Fibroblast of skin of abdomen (primary cell): ENCODE measurements at places on chromosomes 11 and 22.

- no peak for DNase-seq
These were observed 669 bp downstream of the RPL27A start for GRCh38 chr11:8683115-8683807.

DNA sequence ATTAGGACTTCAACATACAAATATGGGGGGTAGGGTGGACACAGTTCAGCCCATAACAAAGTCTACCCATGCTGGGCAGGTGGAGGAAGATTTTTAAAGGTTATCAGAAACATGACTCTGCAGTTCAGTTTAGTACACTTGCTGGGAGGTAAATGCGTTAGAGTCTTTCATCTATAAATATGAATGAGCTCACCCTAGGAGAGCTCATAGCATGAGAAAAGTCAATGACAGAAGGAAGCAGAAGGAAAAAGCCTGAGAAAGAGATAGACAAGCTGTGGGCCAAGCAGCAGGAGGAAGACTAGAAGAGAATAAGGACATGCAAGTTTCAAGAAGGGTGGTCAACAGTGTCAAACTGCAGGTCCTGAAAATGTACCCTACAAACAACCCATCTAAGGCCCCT lies 27.0 kb upstream of the FSHB start:
- no peak for DNase-seq

DNA sequence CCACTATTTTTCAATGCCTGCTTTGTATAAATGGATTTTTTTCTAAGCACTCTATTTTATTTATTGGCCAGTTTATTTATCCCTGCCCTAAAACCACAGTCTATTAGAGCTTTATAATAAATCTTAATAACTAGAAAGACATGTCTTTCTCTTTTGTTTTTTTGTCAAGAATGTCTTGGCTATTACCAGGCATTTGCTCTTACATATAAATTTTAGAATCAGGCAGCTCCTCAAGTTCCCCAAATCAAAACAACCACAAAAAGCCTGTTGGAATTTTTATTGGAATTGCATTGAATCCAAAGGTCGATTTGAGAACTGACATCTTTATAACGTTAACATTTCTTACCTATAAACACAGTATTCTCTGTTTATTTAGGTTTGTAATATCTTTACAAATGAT lies 85.8 kb upstream of the SC5D start:
- peak; percentile 18 for DNase-seq

- no peak for DNase-seq
These were observed 65.9 kb upstream of the BLID start for GRCh38 chr11:122181893-122182292.

DNA sequence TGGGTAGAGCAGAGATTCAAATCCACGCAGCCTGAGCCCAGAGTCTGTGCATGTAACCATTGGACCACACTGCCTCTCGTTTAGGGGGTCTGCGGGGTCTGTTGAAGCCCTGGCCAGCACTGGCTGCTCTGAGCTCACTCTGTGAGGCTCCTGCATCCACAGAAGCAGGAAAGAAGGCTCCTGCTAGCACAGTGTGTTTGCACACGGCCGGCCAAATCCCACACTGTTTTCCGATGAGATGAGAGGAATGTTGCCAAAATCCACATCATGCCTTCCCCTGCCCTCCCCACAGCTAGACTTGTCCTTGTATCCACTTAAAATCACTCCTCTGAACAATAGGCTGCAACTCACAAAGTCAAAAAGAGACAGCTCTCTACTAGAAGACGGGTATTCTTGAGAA lies 10.6 kb upstream of the SLC22A12 start:
- no peak for DNase-seq

- no peak for DNase-seq
These were observed 80.8 kb downstream of the SHANK2 start for GRCh38 chr11:71171576-71171975.

DNA sequence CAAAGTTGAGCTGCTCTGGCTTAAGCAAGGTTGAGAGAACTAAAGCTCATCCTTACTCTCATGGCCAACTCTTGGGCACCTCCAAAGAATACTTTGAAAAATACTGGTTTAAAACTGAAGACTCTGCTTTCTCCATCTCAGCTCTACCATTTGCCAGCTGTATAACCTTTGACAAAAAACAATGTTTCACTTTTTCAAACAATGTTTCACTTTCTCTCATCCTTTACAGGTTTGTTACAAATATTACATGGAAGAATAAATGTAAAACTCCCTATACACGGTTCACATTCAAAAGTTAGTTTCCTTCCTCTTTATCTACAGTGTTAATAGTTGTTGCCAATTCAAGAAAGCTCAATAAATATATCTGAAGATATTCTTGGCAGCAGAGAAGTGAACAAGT lies 19.2 kb downstream of the AMBRA1 start:
- DNase-seq: no peak

- no peak for DNase-seq
These were observed 8.0 kb upstream of the FIBIN start for GRCh38 chr11:26985943-26986342.

DNA sequence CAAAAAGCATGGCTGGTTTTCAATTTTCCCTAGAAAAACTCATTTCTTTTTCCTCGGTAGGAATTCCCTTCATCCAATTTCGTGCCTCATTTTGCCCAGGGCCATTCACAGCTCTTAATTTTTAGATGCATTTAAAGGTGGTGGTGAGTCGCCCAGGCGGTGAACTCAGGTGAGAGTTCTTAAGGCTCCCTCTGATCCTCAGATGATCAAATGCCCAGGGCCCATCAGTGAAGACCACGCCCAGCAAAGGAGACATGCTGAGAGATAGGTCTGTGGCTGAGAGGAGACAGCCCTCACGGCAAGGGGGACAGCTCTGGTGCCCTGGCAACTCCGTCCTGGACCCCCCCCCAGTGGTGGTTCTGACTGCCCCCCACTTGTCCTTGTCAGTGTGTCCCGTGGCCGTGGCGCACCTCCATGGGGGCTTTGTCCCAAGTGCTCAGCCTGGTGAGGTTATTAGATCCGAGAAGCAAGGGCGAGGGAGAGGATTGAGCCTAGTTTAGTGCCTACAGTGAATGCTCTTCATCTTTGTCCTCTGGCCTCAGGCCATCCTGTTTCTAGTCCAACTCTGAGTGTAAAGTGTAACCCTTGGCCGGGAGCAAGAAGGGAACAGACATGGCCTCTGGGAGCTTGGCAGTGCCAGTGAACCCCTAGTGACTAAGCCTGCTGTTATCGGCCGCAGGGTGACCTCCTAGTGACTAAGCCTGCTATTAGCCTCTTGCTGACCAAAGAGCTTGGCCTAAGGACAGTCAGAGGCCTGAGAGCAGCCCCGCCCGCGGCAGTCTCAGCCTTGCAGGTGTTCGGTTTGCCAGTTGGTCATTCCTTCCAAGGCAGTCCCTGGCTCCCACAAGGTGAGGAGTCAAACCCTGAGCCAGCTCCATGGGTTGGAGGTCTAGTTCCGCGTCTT lies 83.5 kb downstream of the CTTN start:
- DNase-seq: no peak

- DNase-seq: no peak
These were observed 157.3 kb upstream of the BDNF start for GRCh38 chr11:27857588-27857987.
